Anterior cingulate cortex (tissue), 58 donors: ENCODE measurements at places on chromosomes 16 and 17.

DNA sequence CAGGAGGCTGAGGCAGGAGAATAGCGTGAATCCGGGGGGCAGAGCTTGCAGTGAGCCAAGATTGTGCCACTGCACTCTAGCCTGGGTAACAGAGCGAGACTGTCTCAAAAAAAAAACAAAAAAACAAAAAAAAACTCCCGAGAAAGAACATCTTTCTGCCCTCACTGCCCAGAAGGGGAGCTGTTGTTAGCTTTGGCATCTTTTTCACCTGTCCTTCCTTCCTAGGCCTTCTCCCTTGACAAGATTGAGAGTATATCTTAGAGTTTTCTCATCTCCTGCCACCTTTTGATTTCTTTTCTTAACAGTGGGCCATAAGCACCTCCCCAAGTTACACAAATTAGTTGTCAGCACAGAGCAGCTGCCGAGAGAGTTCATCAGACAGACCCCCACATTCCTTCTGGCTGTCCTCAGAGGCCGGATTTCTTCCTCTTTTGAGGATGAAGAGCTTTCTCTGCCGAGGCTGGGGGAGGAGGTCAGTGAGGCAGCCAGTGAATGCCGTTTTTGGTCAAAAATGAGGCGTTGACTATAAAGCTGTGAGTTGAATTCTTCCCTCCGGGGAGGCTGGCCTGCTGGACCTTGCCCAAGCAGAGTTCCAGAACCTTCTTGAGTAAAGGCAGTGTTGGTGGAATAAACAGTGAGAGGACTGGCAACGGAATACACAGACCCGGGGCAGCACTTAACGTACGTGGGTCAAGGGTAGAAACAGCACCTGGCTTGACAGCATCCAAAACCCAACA is 127.0 kb downstream of the ABCC6 start:
- no peak for DNase-seq

DNA sequence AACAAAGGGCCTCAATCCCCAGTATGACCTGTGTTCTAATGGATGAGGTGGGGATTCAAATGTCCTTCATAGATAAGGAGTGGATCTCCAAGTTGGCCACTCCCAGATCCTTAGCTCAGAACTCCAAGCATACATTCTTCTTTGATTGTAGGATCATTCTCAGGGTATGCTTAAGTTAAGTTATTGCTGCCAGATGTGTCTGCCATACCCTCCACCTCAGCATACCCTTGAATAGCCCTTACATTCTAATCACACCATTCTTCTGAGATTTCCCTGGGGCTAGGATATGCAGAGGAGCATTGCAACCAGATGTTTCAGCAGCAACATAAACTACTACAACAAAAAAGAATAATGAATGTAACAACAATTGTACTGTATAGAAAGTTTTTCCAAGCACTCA is 1.6 kb upstream of the KRTAP2-4 start:
- no peak for DNase-seq

GRCh38 chr17:69516911-69517310 is 102.4 kb downstream of the MAP2K6 start:
- DNase-seq: no peak

GRCh38 chr17:7019839-7020519 is 2.9 kb upstream of the BCL6B start:
- DNase-seq: no peak

GRCh38 chr16:85104821-85105391 is 7.4 kb downstream of the CIBAR2 start:
- no peak for DNase-seq

DNA sequence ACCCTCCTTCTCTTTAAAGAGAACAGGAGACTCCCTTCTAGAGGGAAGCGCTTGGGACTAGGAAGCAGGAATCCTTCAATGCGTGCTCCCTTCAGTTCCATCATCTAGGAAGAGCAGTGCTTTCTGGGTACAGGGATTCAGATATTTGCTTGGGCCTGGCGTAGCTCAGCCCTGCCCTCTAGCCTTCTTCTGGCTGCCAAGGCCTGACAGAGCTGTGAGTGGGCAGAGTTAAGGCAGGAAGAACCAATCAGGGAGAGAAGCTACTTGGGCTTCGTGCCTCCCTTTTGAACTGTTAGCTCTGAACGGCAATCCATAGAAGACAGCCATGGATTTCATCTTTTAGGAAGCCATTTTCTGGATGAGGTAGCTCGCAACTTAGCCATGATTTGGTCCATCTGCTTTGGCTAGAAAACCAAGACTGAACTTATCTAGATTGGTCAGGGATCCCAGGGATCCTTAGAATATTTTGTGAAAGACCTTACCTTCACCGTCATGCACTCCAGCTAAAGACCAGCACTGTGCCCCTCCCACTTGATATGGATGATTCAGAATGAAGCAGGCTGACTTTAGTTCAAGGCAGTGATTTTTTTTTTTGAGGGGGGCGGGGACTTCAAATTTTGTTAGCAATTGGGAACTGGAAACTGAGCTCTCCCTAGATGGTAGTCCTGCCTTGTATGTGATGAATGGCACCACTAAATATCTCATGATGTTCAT is 2.5 kb upstream of the CORO6 start:
- no peak for DNase-seq

- DNase-seq: no peak
Measured at GRCh38 chr17:48484256-48484655, 46.6 kb downstream of the HOXB1 start.

- no peak for DNase-seq
Measured at GRCh38 chr16:57000271-57001025, 11.1 kb downstream of the NLRC5 start.

DNA sequence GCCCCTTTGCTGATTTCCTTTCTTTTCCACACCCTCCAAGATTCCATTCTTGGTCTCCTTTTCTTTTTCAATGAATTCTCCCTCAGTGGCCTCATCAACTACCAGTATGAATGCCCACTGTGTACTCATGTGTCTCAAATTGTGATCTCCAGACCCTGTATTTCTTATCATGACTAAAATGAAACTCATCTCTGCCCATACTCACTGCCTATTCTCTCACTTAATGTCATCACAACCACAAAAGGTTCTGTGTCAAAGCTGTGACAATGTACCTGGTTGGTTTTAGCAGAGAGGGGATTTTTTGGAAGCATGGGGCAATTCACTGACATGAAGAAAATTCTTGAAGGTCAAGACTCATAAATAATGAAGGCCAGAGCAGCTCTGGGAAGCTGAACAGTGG is 11.5 kb upstream of the TBX4 start:
- DNase-seq: no peak

- DNase-seq: no peak
Measured at GRCh38 chr16:1630450-1631213, 18.5 kb downstream of the CRAMP1 start.

DNA sequence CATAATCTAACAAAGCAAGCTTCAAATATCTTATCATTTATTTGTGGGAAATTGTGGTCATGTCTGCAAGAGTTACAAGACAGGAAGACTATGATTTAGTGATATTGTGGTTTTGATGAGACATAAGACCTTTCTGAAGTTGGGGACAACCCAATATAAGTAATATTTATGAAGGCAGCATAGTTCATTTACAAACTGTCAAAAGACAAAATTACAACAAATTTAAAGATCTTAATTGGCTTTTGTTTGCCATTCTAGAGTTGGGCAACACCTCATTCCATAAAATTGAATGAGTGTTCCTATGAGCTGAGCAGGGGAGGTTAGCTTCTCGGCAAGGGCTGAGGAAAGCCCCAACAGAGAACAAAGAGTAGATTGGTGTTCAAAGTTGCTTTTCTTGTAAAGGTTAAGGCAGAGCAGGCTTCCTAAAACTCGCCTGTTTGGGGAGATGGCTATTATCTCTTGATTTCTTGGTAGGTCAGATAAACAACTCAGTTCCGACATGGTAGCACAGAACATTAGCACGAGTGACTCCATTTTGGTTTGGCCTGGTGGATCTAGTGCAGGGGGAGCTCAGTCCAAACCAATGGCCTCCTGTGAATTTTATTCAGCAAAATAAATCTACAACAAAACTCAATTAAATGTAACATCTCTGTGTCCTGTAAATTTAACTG is 10.9 kb upstream of the MMD start:
- no peak for DNase-seq

GRCh38 chr16:75614066-75614897 is 8.8 kb downstream of the ADAT1 start:
- DNase-seq: no peak

DNA sequence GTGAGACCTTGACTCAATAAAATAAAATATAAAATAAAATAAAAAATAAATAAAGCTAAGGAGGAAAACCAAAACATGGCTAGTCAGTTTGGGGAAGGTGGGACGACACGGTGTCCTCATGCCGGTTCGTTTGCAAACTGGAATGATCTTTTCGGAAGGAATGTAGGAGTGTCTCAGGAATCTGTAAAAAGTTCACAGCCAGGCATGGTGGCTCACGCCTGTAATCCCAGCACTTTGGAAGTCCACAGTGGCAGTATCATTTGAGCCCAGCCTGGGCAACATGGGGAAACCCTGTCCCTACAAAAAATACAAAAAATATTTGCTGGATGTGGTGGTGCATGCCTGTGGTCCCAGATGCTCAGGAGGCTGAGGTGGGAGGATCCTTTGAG is 14.7 kb upstream of the RPTOR start:
- DNase-seq: no peak

- DNase-seq: no peak
Measured at GRCh38 chr16:29676989-29677785, 1.8 kb upstream of the QPRT start.

GRCh38 chr17:7572338-7572587 is 7.2 kb upstream of the CD68 start:
- no peak for DNase-seq

- DNase-seq: no peak
Measured at GRCh38 chr16:67150047-67150832, 558 bp downstream of the B3GNT9 start.

GRCh38 chr16:57473906-57474305 is 11.4 kb downstream of the POLR2C start:
- DNase-seq: no peak

DNA sequence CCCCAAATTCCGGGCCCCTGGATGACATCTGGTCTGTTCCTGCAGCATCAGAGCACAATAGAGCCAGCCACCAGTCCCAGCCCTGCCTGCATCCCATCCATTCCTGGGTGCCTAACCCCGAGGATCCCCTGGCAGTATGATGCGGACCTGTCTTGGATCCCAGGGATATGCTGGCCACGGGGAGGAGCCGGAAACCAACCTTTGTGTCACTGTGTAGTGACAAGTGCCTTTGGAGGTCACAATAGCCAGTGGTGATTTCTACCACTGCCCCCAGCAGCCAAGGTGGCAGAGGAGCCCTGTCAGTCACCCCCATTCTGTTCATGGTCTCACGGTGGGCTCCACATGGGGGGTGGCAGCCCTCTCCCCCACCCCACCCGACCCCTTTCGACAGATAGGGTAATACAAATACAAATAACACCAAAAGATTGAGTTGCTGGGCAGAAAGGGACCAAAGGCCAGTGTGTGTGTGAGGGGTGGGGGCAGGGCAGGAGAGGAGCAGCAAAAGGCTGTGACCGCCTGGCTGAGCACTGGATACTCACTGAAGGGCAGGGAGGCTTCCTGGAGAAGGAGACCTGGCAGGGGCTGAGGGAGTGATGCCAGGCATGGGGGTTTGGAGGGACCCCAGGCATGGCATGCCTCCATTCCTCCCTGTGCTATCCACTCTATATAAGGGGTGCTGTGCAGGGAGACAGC is 29.0 kb upstream of the MEOX1 start:
- DNase-seq: no peak

DNA sequence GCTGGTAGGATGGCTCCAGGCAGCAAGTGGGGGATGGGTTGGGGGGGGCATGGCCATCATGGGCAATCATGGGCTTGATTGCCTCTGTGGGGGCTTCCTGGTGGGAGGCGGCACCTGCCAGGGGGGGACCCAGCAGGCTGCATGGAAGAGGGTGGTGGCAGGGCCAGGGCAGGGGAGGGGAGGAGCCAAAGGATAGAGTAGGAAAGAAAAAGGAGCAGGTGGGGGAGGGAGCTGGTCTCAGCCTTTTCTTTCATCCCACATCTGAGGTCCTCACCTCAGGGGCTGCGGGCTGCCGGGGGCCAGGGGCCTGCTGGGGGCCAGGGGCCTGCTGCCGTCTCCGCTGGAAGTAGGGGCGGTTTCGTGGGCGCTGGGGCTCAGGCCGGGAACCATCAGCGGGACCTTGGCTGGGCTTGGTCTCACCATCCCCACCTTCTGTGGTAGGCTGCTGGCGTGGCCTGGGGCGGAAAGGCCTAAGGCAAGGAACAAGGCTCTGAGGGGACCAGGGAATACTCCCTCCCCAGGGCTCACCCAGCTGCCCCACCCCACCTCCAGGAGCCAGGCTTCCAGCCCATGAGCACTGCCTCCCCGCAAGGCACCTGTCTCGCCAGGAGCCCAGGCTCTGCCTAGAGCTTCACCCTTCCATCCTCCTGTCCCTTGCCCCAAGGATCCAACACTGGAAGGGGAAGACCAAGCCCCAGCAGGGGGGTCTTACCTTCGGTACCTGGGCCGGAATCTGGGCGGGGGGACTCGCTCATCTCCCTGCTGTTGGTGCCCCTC is 5.0 kb downstream of the YBX2 start:
- DNase-seq: no peak

DNA sequence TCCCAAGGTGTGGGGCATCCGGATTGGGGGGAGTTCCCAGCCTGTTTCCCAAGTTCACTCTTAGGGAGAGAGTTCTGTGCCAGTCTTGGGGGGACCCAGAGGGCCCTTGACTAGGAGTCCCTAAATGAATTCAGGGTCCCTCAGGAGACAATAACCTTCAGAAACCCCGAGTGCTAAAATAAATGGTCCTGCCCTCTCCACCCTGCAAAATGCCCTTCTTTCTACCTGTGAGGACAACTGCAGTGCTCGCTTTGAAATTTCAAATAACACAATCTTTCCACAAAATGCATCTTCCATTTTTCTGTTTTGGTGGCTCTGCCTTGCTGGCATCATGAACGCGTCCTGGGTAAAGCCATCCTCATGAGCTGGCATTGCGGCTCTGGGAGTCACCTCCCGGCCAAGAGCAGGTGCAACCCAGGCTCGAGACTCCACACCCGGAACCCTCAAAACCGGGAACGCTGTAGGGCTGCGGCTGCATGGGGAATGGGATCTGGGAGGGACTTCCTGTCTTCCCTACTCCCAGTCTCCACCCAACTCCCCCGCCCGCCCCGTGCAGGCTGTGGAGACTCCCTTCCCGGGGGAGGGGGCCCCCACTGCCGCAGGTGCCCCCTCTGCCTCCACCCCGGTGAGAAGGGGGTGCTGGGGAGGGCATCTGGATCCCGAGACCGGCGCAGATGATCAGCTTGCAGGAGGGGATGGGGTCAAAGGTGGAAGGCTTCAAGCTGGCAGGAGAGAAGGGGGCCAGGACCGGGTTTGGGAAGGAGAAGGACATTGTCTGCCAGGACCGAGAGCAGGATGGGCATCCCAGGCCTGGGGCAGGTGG is at the start of gene ZNF205:
ZNF205 (plus strand) TSS at position 529 of the 823 bp plus-strand sequence. CDS start 845 bp downstream, outside the sequence.
- peak; percentile 64 for DNase-seq

- DNase-seq: no peak
Measured at GRCh38 chr16:77647726-77648125, 74.6 kb upstream of the NUDT7 start.

GRCh38 chr16:25434064-25434463 is 176.4 kb upstream of the ZKSCAN2 start:
- DNase-seq: no peak

- DNase-seq: no peak
Measured at GRCh38 chr17:4487820-4488716, 10.6 kb upstream of the SPNS2 start.

GRCh38 chr16:57186872-57187854 is 1.0 kb downstream of the RSPRY1 start:
- no peak for DNase-seq
